ENCODE measurements at places on chromosomes 1 and 21.

DNA sequence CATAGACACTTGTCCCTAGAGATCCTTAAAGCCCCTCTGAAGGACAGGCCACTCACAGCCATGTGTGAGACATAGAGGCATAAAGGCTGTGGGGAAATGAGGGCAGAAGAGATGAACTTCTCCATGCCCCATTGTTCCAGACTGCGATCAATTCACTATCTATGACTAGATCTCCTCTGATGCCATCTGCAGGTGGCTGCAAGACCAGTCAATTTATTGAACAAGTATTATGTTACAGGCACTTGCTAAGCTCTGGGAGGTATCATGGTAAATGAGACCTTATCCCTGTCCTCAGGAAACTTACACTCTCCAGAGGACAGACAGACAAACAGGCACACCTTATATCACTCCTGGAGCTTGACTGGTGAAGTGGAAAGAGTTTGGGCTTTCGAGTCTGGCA lies 22.9 kb downstream of the UBIAD1 start:
- no peak for DNase-seq

DNA sequence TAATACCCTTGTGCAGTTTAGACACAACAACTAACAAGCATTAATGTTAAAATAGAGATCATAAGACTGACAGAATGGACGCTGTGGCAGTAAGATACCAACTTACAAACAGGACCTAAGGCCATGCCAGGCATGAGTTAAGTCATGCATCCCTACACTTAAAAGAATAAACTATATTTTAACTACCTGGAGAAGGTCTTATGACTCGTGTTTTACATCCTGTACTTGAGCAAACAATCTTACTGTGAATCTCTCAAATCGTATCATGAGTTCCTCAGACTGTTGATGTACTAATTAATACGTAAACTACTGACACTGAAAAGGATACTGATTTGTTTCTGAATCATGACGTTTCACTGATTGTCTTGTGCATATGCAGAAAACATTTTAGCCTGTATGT lies 2.0 kb upstream of the RSPH1 start:
- no peak for DNase-seq

GRCh38 chr1:156113282-156113950 lies 1.1 kb upstream of the LMNA start:
- no peak for DNase-seq

DNA sequence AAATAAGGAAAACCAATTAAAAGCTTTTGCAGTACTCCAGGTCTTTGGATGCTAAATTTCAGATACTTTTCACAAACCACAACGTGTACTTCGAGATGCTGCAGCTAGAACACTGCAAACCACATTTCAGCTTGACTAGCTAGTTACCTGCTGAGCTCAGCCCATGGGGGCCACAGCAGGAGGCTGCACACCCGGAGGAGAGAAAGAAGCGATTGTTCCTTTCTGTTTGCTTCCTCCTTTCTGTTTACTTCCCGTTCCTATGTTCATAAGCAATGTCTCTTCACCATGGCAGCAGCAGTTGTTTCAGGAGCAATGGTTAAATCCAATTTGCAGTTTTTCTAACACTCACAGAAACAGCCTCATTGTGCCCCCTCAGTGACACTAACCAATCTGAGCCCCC lies 225.6 kb upstream of the FGGY start:
- DNase-seq = no peak

DNA sequence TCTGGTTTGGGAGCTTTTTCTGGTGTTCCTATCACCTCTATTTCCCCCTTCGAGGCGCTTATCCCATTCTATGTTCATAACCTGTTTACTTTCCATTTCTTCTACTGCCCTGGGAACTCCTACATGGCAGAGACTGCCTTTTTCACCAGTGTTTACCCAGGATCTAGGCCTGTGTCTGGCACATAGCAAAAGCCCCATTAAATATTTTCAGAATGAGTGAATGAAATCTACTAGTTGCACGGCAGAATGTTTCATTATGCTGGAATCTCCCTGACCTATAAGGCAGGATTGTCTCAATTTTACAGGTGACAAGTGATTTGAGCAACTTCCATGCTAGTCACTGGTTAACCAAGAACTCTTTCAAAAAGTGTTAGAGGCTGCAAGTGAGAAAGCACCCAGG lies 70.1 kb downstream of the PGM1 start:
- no peak for DNase-seq

DNA sequence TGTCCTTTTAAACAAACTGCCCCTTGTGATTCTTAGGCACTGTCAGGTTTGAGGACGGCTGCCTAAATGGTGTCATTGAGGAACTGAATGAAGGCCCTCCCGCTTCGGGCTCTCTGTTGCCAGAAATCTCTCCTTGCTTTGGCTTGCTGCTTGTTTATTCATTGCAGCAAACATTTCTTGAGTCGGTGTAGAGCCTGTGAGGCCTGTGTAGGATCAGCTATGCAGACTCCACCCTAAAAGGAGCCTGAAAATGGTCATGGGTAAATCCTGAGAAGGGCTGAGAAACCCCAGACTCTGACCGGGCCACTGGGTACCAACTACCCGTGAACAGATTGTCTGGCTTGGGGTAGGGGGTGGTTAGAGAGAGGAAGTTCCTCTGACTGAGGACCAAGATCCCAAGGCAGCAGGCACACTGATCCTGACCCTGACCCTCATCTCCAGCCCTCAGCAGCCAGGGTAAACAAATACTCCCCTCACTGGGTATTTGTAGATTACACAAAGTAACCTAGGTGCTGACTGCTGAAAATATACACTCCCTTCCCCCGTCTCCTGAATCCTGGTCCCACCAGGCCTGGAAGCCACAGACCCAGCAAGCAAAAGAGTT lies 3.1 kb downstream of the IL6R start:
- DNase-seq = no peak

GRCh38 chr1:84301004-84301784 lies at the start of gene SAMD13:
Gene SAMD13, plus strand, starts transcription at chr1:84301708. Its CDS starts 1,527 bp downstream, at chr1:84303235.
- no peak for DNase-seq

DNA sequence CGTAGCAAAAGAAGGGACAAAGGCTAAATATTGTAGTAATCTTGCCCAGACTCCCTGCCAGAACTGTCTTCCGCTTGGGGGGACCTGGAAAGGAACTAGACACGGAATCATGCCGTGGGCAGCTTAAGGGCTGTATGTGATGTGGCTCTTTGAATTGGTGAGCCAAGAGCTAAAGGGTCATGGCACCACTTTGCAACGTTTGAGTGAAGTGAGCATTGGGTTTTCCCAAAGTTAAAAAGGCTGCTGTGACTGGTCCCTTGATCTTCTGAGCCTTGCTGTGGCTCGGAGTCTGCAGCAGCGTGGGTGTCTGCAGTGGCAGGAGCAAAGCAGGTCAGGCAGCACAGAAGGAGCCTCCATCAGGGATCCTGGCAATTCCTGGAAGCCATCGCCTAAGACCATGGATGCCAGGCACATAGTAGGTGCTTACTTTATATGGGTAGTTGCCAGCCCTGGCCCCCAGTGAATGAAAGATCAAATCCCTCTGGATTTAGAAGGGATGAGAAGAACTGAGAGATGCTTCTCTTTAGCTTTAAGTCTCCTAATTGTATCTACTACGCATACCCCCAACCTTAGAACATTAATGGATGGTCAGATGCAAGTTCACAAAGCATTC lies 1.8 kb downstream of the SMYD2 start:
- no peak for DNase-seq

GRCh38 chr1:14365301-14365988 lies 233.0 kb upstream of the KAZN start:
- no peak for DNase-seq

- peak; percentile 4 for DNase-seq
These were observed 23.9 kb downstream of the DNAJC8 start for GRCh38 chr1:28208818-28209441.

DNA sequence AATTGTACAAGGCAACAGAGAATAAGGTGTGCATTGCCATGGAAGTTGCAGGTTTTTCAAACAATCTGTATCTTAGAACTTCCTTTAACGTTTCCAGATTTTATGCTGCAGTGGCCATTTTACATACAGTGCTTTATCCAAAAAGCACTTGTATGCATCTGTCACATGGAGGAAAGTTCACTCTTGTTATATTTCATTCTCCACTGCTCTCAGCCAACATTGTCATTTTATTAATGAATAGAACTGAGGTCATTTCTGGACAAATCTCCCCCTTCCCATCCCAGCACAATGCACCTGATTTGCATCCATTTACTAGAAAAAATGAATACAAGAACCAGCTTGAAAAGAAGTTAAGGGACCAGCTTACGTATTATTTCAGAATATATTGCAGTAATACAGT lies 342.0 kb downstream of the USP25 start:
- no peak for DNase-seq

DNA sequence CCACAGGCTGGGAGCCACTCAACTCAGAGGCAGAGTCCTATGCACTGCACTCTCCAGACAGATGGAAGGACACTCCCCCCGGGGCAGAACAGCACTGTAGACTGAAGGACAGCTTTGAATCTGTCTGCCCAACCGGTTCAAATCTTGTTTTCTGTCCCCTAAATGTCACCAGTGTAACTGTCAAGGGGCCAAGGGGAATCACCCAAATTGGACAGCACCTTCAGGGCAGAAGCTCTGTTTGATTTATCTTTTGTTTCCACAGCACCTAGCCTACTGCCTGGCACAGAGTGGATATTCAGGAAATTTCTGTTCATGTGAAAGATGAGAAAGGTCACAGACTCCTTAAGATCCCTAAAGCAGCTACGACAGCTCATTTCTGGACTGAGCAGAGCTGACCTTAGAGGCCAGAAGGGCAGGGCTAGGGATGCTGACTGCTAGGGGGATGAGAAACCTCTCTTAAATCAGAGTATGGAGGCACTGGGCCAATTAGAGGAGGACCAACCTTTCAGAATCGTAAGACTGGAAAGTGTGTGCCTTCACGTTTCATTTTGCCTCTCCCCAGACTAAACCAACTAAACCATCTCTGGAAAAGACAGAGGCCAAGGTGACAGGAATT lies 41.0 kb downstream of the ITPKB start:
- no peak for DNase-seq

- DNase-seq = no peak
These were observed 117.7 kb downstream of the FGGY start for GRCh38 chr1:59414406-59415133.

DNA sequence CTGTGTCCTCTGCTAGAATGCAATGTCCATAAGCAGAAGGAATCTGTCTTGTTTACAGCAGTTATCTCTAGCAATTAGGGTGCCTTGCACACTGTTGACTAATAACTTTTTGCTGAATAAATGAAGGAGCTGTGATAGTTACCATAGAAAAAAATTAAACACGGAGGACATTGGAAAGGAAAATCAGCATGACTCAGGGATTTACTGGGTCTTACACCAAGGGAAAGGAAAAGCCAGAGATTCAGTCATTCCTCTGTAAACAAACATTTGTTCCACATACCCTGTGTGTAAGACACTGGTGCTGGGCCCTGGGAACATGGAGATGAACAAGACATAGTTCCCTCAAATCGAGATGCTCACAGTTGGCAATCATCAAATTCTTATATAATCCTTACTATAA lies 183.3 kb downstream of the PTGER3 start:
- DNase-seq = no peak

DNA sequence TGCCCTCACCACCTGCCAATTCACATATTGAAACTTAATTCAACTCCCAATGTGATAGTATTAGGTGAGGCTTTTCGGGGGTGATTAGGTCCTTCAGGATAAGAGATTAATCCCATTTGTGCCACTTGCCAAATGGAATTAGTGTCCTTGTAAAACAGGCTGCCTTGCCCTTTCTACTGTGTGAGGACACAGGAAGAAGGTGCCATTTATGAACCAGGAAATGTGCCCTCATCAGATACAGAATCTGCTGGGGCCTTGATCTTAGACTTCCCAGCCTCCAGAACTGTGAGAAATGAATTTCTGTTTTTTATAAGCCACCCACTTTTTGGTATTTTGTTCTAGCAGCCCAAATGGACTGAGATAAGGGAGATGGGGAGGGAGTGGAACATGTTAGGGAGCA lies 39.1 kb upstream of the AGL start:
- no peak for DNase-seq

- DNase-seq = no peak
These were observed 291.8 kb upstream of the CAMK1G start for GRCh38 chr1:209291715-209292114.

- no peak for DNase-seq
These were observed 4.8 kb downstream of the MGST3 start for GRCh38 chr1:165635823-165636222.

DNA sequence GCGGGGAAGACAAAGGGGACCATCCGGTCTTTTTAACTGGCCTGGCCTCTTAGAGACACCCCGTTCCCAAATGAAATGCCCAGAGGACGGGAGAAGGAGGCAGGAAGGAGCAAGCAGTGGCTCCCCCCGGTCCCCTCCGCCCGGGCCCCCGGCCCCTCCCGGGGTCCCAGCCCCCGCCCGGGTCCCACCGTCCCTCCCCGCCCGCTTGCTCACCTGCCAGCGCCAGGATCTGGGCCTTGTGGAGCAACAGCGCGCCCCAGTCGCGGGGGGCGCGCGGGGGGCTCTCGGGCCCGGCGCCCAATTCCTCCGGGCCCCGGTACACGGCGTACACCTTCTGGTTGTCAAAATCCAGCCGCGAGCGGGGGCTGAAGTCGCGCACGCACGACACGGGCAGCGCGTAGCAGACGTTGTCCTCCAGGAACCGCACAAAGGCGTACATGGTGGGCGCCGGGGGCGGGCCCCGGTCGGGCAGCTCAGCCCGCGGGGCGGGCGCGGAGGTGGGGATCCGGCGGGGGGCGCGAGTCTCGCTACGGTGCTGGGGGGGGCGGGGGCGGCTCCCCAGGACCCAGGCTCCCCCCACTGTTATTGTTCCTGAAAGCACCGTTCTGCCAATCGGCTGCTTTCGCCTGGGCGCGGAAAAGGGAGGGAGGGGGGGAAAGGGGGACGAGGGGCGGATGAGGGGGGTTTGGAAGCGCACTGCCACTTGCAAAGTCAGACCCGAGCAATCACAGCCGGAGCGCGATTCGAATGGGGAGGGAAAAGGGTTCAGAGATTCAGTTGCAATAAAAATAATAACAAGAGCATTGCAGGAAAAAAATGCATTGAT lies at the start of gene BEND5:
Gene BEND5, minus strand, starts transcription at position 499 of the 826 bp plus-strand sequence. Its CDS starts 60 bp downstream, at position 439.
- DNase-seq = peak; percentile 23

DNA sequence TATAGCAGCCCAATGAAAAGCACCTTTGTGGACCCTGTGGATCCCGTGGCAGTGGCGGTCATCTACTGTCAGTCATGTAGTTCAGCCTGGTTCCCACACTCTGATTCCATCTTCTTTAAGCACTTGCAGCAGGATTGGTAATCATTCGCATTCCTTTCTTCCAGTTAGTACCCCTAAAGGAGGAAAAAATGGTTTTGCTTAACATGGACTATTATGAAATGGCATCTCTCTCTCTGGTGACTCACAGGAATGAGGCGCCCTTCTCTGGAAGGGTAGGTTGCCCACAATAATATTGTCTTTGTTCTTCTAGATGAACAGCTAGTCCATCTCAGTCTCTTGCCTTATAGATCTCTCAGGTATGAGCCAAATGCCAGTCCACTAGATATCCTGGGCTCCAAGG lies 127.9 kb upstream of the MROH9 start:
- DNase-seq = no peak

- DNase-seq = no peak
These were observed 24.9 kb downstream of the DIP2A start for GRCh38 chr21:46483300-46484295.

GRCh38 chr1:230025686-230026085 lies 41.4 kb upstream of the GALNT2 start:
- DNase-seq = no peak
